ENCODE measurements at places on chromosomes 6 and 20.

- DNase-seq = no peak
Measured at GRCh38 chr6:36862164-36862847, 12.3 kb downstream of the PPIL1 start.

DNA sequence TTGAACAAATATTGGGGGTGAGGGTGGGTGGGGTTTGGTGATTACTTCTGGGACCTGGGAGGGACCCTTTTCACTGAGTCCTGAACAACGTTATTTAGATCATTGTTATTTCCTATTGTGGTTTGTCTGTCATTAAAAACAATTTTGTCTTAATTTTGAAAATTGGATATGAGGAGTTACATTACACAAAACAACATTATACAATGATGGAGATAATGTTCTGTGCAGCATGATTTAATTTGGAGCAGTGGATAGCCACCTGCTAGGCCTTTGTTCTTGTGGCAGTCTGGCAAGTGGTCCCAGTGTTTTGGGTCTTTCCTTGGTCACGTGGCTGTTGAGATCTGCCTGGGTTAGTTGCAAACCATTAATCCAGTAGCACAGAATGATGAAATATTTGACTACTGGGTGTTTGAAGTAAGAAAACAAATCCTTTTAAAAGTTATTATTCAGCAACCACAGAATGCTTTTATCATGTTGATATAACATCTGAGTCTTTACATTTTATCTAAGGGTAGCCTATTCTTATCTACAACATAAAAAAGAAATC lies 172.8 kb downstream of the CDKAL1 start:
- no peak for DNase-seq

- no peak for DNase-seq
Measured at GRCh38 chr6:99341862-99342455, 7.5 kb downstream of the FAXC start.

DNA sequence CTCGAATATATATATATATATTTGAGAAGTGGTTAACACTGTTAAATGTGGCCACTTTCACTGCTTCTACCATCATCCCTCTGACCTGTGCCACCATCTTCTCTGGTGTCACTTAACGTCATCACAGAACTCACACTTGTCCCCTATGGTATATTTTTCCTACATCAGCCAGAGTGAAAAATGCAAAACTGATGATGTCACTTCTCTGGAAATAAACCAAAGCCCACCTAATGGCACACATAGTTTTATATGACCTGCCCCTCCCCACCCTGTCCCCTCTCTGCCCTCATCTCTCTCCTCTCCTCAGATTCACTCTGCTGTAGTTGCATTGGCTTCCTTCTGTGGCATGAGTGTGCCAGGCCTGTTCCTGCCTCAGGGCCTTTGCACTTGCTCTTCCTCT lies 63.9 kb upstream of the IFNGR1 start:
- DNase-seq = no peak

- DNase-seq = peak; percentile 29
Measured at GRCh38 chr6:116369540-116369939, 1.2 kb upstream of the DSE start.

DNA sequence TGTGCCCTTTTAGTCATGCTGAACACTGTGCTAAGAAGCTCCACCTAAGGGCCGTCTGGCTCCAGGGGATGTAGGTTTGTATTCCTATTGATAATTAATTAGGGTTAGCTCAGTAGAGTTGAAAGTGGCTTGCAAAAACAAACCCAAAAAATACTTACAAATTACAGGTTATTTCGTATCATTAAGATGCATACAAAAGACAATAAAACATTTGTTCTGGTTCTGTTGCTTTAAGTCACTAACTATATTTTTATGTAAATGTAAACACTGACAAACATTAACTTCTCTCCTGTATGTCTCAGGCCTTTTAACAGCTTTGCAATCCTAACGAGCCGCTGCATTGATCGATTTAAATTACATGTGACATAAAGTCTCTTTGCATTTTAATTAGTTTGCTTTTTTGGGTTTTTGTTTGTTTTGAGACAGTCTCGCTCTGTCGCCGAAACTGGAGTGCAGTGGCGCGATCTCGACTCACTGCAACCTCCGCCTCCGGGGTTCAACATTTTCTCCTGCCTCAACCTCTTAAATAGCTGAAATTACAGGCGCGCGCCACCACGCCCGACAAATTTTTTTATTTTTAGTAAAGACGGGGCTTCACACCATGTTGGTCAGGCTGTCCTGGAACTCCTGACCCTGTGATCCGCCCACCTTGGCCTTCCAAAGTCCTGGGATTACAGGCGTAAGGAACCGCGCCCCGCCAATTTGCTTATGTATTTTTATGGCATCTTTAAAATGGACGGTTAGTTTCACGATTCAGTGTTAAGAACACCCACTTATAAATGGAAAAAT lies 110.9 kb downstream of the HFE start:
- DNase-seq = peak; percentile 56

- no peak for DNase-seq
Measured at GRCh38 chr6:119980802-119981201, 631.2 kb upstream of the MAN1A1 start.

GRCh38 chr6:141326426-141326825 lies 806.3 kb upstream of the GJE1 start:
- peak; percentile 2 for DNase-seq

GRCh38 chr6:39113788-39114187 lies 1.2 kb downstream of the SAYSD1 start:
- no peak for DNase-seq

DNA sequence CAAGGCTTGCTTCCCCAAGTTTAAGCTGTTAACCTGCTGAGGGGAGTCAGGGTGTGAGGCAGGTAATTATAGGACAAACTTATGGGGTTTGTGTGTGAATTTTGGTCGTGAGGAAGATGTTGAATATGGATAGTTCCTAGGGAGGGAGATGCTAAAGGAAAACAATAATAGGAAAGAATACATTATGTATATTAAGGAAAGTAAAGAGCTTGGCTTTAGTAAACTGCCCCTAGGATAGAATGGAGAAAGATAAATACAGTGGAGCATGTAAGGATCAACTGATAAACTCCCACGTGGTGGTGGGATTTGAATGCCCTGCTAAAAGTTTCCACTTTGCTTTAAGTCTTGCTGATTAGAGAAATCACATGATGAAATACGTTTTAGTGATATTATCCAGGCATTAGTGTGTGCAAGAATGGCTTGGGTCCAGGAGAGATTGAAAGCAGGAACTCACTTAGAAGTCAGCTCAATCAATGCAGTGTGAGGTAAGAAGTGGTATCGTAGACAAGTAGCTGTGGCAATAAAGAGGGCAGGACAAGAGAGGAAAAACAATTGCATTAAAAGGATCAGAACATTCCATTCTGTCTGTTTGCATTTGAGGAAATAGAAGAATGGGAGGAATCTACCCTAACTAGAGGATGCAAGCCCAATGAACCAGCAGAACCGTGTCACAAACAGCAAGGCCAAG lies 52.5 kb downstream of the RPS12 start:
- DNase-seq = no peak

DNA sequence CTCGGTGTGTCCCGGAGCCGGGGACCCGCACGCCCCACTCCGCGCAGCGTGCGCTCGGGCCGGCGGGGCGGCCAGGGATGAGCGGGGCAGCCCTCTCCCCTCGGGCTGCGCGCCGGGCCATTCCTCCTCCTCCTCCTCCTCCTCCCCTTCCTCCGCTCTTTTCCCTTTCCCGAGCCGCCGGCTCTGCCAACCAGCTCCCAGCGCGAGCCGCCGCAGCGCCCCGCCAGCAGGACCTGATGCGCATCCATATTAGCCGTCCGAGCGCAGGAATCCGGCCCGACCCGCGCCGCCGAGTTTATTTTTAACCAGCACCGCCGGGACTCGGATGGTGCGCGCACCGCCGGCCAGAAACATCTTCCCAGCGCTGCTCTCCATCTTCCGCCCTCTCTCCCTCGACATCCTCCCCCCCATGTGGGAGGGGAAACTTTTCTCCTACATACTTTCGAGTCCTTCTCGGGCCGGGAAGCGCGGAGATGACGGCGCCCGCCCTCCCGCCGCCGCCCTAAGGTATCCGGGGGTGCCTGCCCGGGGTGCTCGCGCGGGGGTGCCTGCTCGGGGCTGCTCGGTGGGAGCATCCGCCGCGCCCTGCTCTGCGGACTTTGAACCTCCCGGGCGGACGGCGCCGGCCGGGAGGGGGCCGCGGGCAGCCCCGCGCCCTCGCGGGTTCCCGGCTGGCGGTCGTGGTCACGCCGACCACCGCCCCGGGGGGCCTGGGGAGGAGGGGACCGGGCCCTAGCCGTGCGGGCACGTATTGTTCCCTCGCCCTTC lies 619 bp downstream of the RREB1 start:
- DNase-seq = no peak

DNA sequence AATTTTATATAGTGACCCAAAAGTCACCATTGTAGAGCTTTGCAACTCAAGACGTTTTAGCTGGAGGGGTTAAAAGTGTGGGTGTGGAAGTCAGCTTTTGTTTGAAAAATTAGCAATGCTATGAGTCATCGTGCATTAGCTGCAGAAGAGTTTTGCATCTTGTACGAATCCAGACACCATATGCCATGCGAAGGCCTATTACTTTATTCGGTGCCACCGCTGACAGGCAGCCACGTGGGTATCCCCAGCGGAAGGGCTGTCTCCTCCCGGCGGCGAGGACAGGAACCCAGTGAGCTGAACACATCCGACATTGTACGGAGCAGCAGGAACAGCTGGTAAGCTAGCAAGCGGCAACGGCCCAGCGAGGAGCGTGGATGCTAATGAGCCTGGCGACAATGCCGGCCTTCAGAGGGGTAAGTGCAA lies 84.4 kb downstream of the INSM1 start:
- peak; percentile 85 for DNase-seq

GRCh38 chr6:139184047-139184446 lies 49.2 kb downstream of the HECA start:
- peak; percentile 86 for DNase-seq

- no peak for DNase-seq
Measured at GRCh38 chr6:13881621-13882165, 43.1 kb upstream of the RNF182 start.

GRCh38 chr6:132479131-132479530 lies 33.8 kb downstream of the STX7 start:
- DNase-seq = no peak

- peak; percentile 77 for DNase-seq
Measured at GRCh38 chr6:149211046-149211571, 106.4 kb upstream of the TAB2 start.

DNA sequence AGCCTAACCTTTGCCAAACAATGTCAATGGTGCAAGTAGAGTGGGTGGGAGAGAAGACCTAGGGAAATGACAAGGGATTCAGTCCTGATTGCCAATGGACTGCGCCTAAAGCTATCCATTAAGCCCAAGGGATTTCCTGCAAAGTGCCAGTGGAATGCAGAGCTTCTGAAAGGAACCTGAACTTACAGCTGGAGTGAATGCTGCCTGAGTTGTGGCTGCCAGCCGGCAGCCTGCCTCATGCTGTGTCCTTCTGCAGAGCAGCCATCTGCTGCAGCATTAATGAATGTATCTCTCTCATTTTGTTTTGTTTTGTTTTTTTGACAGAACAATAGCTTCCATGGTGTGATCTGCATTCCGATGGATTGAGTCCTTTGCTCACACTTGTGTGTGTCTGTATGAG lies 44.7 kb downstream of the SLC35F1 start:
- DNase-seq = no peak

DNA sequence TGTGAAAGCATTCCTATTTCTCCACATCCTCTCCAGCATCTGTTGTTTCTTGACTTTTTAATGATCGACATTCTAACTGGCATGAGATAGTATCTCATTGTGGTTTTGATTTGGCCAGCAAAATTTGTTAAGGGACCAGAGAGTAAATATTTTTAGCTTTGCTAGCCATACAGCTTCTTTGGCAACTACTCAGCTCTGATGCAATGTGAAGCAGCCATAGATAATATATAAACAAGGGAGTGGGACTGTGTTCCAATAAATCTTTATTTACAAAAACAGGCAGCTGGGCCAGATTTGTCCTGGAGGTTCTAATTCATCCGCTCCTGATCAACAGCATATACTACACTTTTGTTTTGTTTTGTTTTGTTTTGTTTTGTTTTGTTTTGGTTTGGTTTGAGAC lies 202.9 kb downstream of the ZNF217 start:
- no peak for DNase-seq

DNA sequence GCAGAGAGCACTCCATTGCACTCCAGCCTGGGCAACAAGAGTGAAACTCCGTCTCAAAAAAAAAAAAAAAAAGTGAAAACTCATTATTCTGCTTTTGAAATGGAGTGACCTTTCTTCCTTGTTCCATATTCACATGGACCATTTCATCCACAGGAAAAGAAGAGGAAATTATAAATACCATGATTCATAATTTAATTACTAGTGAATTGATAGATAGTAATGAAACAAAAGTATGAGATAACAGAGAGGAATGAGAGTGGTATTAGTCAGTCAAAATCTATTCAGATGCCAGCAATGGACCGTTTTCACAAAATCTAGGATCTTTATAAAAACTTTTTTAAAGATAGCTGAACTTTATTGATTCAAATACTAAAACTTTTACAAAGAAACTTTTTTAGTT lies 443.1 kb upstream of the FLRT3 start:
- DNase-seq = no peak

GRCh38 chr20:48716086-48716485 lies 111.7 kb downstream of the PREX1 start:
- DNase-seq = no peak

DNA sequence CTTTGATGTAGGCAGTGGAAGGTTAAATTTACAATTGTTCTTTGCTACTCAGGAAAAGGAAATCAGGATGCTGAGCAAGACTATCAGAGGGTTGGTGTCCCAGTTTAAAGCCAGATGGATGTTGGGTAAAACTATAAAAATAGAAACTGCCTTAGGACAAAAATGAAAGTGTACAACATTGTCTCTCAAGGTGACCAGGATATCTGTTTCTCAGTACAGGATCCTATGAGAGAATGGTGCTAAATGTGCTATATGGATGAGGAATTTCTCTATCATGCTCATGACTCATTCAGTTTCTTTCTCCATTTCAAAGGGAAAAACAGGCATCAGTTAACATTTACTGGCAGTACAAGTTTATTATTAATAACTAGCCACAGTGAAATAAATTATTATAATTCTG lies 534.2 kb upstream of the GJE1 start:
- DNase-seq = no peak
